CD8-positive, alpha-beta memory T cell (primary cell): ENCODE measurements at places on chromosomes 13 and 19.

GRCh38 chr13:22194106-22194805, 523.4 kb downstream of the FGF9 start:
- DNase-seq, result no peak

GRCh38 chr19:51027126-51027806, 850 bp upstream of the KLK11 start:
- DNase-seq, result no peak

DNA sequence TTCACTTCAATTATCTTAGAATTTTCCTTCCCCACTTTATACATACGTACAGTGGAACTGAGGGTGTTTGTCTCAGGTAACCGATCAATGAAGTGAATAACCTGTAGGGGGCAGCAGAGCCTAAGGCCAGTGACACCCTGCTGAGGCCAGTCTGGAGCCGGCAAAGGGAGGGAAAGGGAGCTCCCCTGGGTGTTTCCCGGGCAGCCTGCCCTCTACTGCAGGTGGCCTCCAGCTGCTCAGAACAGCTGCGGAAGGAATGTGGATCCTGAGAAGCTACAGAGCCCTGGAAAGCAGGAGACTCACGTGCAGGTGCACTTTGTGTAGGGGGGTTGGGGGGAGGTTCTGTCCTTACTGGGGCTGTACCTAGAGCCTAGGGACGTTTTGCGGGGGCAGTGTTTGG, 832 bp upstream of the ZNF491 start:
- peak; percentile 80 for DNase-seq

- no peak for DNase-seq
Observed at GRCh38 chr13:73018336-73018735, 40.5 kb upstream of the KLF5 start.

- no peak for DNase-seq
Observed at GRCh38 chr19:51694318-51695085, 1.4 kb downstream of the SPACA6 start.

- DNase-seq, result no peak
Observed at GRCh38 chr13:19634256-19634740, 839 bp downstream of the MPHOSPH8 start.

DNA sequence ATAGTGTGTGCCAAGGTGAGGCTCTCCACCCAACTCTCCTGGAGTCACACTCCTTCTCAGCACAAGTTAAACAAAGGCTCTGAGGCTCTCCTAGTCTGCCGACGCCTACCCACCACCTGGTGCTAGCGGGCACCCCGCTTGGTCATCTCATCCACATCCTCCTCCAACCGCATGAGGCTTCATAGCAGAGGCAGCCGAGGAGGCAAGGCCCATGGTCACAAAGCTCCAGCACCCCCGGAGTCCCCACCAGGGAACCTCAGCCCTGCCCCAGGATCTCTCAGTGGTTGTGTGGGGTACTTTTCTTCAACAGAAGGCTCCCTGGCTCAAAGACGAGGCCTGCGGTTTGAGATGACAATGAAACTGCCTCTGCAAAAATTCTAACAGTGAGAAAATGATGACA, 43.0 kb downstream of the STK24 start:
- no peak for DNase-seq

- no peak for DNase-seq
Observed at GRCh38 chr13:37869756-37870488, at the start of gene TRPC4. TSS of gene TRPC4 (minus strand) at chr13:37869772. CDS start at chr13:37783333, 86,439 bp downstream.

DNA sequence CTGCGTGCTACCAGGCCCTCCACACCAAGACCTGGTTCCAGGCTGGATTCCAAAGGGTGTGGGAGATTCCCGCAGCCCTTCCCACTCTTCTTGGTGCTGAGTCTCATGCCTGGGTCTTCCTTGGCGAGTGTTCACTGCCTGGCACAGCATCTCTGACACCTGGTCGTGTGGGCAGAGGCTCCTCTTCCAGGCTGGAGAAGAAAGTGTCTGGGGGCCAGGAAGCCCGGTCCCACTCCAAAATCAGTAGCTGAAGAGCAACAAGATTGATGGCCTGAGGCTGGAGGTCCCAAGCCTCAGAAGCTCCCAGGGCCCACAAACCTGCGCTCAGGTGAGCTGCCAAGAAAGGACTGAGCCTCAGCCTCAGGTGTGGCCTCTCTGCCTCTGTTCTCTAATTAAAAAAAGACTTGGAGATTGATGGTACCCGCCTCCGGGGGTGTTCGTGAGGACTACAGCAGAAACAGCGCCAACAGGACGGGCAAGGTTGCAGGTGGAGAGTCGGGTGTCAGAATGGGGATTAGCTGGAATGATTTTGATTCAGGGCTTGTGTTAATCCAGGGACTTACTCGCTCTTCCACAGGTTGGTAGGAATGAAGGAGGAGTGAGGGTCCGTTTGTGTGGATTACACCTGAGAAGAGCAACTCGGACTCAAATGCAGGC, 217.5 kb downstream of the TEX29 start:
- DNase-seq, result no peak

GRCh38 chr13:113364901-113365582, 1.1 kb upstream of the GRTP1 start:
- no peak for DNase-seq

DNA sequence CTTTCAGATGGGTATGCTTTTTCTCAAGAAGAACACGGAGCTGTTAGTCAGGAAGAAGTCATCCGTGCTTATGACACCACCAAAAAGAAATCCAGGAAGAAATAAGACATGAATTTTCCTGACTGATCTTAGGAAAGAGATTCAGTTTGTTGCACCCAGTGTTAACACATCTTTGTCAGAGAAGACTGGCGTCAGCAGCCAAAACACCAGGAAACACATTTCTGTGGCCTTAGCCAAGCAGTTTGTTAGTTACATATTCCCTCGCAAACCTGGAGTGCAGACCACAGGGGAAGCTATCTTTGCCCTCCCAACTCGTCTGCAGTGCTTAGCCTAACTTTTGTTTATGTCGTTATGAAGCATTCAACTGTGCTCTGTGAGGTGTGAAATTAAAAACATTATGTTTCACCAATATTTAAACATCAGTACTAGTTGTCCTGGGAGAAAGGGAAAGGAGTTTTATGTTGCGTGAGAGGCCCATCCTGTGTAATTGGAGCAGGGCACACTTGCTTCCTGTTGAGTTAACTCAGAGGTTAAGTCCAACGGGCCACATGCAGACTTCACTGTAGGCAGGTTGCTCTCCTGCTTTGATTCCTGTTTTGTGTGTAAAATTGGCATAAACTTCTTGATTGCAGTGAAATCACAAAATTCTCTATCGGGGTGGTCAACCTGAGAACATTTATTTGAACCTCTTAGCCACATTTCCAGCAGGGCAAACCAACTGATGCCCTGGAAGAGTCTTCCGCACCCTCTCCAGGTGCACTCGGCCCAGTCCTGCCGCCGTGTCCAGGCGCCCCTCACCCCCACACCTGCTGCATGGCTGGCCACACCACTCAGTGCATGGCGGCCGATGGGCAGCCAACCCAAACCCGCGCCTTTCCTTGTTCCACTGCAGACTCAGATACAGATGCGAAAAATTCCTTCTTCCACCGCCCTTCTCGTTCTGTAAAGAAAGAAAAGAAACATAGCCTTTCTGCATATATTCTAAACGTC, 31.6 kb downstream of the SHISA2 start:
- DNase-seq, result no peak

- DNase-seq, result no peak
Observed at GRCh38 chr19:3233831-3234230, 9.4 kb downstream of the CELF5 start.

GRCh38 chr13:39401756-39402155, 201.2 kb downstream of the LHFPL6 start:
- DNase-seq, result no peak

DNA sequence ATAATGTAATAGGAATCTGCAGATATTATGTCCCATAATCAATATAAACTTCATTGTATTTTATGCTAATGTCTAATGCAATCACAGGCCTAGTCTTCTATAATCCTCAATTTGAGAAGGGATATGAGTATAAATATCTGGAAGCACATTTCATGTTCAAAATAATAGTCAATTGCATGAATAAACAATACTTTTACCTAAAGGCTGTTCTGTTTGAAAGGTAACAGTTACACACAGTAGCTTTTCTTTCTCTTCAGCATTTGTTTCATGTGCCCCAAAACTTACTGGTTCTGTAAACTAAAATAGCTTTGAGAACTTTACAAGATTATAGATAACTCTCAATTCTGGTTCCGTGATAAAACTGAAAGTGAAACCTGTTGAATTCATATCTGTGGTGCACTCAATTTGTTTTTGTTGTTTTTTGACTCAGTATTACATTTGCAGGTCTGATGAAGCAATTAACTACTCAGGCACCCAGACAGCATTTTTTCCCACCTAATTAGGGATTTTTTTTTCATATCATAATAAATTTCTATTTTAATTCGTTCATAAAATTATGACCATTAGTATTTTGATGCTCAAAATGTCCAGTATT, 1193.8 kb downstream of the SLITRK1 start:
- DNase-seq, result no peak

DNA sequence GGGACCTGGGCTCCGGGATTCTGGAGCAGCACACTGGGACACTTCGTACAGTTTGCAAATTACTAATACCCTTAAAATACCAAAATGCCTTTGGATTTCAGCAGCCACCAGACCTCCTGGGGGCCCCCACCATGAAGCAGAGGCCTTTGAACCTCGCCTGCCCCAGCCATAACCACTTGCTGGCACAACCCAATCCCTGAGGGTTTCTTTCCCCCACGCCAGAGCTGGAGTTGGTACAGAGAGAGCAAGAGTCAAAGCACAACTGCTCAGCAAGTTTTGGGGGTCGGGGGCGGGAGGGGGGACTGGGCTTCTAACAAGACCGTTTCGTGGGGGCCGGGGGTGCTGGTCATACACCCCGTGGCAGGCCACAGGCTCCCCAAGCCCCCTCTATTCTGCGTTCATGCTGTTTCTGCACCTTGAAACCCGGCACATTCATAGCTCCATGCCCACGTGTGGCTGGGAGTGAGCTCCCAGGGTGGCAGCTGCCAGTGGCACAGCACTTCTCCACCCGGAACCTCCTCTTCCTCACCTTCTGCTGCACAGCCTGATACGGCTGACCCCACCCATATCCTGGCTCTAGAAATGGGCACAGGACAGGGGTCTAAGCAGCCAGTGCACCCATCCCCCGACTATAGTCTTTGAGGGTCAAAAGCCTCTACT, 17.1 kb downstream of the PLEKHF1 start:
- no peak for DNase-seq

- DNase-seq, result no peak
Observed at GRCh38 chr13:83151308-83151660, 731.0 kb downstream of the SLITRK1 start.

DNA sequence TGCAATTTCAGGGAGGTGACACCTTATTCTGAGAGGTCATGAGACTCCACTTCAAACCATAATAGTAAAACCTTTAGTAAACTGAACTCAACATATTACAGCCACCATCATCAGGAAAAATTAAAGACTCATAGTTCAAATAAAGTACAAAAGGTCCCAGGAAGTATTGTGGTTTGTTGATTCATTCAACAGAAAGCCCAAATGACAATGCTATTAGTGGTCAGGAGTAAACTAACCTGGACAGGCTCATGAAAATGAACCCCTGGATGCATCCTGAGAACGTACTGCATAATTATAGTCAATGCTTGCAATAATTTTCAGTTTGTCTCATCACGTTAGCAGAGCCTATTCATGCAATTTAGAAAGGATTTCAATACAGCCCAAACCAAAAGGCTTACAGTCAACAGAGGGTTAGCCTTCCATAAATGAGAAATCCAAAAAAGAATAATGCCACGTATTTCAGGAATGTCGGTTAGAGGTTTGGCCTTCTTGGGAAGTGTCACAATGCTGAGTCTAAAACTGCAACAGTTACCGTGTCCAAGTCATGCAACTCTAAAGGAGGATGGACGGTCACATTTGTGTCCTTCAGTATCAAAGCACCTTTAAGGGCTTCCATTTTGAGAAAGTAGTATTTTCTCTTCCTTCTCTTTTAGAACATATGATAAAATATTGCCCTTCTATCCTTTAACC, 280.8 kb downstream of the ABCC4 start:
- DNase-seq, result no peak

GRCh38 chr19:47075941-47076340, 27.5 kb upstream of the TMEM160 start:
- no peak for DNase-seq

DNA sequence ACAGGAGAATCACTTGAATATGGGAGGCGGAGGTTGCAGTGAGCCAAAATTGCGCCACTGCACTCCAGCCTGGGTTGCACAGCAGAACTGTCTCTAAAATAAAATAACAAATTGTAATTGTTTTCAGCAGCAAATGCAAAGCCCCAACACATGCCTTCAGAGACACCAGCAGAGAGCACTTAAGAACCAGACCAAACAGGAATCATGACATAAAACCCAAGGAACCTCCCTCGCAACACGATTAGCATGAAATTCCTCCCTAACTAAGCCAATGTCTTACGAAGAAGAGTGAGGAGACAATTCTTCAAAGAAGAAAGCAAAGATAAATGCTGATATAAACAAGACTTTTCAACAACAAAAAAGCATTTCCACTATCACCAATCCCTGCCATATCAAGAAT, 40.1 kb downstream of the PSPC1 start:
- DNase-seq, result no peak

DNA sequence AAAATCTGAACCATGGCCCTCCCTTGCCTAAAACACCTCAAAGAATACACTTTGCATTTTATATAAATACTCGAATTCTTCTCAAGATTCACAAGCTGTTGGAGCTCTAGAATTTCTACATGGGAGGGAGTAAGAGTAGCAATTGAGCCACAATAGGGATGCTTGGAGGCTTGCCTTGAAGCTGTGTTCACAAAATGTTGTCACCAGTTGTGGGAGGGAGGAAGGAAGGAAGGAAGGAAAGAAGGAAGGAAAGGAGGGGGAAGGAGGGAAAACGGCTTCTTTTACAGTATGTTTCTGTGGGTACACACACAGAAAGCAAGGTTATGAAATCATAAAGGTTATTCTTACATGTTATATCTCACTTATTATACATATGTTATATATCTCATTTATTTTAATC, 128.6 kb upstream of the PEG3 start:
- no peak for DNase-seq

- no peak for DNase-seq
Observed at GRCh38 chr13:113558461-113558860, 26.1 kb upstream of the TFDP1 start.

- no peak for DNase-seq
Observed at GRCh38 chr19:15196360-15197005, 4.3 kb downstream of the NOTCH3 start.

DNA sequence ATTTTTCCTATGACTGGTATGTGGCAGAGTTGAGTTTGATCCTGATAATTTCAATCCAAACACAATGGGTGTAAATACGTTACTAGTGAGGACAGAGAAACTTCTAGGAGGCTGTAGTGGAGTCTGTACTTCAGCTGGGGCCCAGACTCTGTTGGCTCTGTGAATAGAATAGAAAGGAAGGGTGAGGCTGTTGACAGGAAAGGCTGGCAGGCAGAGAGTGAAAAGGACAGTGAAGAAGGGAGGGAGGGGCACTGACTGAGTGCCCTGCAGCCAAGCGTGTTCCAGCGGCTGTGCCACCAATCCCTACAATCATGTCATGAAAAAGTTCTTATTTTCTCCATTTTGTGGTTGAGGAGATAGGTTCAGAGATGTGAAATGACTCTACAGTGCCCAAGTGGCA, 80.5 kb downstream of the MBNL2 start:
- no peak for DNase-seq
